CD4-positive, alpha-beta memory T cell (primary cell): ENCODE measurements at places on chromosomes 12 and 14.

GRCh38 chr12:24393071-24393470 is 443.6 kb upstream of the SOX5 start:
- DNase-seq = no peak

DNA sequence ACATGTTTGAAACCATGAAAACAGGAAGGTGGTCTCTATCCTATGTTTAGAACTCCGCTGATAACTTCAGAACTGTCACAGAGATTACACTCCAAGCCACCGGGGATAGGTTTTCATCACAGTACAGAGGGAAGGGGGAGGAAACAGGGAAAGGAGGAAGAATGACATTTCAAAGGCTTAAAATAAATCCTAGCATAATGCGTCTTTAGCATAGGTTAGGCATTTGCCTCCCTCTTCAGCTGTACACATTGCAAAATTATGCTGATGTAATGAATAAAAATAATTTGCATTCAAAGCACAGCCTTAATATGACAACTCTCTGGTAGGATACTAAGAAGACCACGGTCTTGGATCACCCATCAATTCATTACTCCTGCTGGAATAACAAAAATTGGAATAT is 54.3 kb upstream of the PYGL start:
- no peak for DNase-seq

- no peak for DNase-seq
Measured at GRCh38 chr12:119096429-119097202, 82.1 kb upstream of the HSPB8 start.

DNA sequence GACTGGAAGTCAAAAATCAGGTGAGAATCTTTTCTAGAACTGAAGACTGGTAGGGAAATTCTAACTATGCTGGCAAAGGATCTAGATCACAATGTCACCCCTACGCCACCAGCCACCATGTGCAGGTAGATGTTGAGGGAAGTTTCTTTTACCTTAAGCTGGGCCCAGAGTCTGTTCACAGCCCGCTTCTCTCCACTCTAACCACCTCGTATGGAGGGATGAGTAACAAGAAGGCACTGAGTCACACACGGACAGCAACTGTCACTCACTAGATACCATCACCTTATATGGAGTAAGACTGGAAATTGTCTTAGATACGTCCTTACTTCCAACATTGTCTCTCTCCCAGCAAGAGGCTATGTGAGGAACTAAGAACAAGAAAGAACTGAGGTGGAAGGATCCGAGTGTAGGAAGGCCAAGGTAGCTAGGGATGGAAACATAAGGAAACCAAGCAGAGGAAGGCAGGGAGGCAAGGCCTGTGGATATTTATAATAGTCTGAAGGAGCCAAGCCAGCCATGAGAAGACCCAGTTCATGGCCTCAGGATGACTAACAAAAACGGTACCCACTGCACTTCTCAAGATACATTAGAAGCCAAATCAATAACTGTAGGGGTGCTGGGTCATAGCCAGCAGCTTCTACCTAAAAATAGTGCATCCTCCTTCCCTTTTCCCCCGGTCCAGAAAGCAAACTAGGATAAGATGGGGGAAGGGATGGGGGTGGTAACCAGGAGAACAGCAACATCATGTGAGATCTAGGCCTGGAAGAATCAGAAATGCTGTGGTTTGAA is 15.5 kb downstream of the REM2 start:
- DNase-seq = no peak

GRCh38 chr12:46485853-46486252 is 113.3 kb upstream of the SLC38A2 start:
- DNase-seq = no peak

GRCh38 chr14:55881577-55882241 is 236.5 kb upstream of the PELI2 start:
- DNase-seq = no peak

DNA sequence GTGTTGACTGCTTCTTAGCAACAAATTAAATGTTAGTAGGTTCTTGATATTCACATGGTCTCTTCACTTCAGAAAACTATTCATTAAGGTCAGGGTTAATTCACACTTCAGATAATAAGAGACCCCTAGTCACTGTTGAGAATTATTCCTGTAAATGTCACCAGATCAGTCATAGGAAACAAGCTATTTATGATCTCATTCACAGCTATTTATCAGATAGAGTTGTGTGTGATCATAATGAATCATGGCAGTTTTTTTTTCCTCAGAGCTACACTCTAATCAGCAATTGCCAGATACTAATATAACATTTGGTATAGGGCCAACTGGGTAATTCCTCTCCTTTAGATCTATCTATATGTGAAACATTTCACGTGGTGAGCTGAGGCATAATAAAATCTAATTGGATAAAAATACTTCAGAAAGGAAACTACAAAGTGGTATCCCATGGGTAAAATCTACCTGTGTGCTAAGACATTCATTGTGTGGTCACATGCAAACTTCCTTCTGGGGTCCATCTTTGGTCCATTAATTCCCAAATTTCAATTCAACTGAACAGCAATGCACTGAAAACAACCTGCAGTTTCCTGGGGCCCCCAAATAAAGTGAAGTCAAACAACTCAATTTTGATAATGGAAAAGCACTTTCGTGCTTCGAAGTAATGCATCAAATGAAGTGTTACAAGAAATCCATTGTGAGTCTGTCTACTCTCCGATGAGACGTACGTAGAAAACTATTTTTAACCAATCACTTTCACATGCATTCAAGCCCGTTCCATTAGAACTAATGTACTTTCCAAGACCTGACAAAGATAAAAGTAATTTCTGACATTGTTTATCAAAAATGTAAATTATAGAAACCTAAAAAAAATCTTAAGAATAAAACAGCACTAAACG is 197.0 kb downstream of the ACSS3 start:
- DNase-seq = no peak

- DNase-seq = no peak
Measured at GRCh38 chr14:63276016-63276415, 42.7 kb downstream of the GPHB5 start.

DNA sequence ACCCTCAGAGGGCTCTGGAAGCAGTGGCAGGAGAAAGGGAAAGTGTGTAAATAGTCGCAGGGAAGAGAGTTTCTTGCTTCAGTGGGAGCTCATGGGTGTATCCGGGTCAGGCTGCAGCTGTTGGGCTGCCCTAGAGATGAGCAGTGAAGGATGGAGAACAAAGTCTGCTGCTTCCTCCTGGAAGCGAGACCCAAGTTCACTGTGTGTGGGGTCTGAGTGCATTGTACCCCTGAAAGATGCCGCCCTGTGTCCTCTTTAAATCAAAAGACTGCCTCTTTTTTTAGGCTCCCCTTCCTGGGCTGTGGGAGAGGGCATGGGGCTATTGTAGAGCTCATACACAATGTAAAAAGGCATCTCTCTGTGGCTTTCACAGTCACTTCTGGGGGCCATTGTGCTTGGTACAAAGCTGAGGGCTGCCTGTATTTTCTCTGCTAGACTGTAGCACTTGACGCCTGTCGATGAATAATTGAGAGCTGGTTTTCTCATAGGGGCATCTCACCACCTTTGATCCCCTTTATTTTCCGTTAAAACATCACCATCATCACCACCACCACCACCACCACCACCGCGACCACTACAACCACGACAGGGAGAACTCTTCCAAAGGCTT is 16.7 kb downstream of the CHST11 start:
- no peak for DNase-seq

DNA sequence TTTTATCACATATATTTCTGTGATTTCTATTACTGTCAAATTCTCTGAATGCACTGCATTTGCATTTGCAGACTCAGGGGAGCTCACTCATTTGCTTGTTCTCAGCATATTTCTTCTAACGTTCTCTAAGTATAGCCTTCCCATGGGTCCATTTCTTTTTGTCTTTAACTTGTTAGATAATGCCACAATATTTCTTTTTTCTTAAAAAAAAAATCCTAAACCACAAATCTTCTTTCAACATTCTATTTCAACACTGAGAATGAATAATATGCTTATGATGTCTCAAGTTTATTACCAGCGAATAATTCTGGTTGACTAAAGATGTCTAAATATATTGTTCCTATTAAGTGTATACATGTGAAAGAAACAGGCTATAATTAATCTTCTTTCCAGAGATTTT is 200.2 kb downstream of the ANO6 start:
- no peak for DNase-seq

DNA sequence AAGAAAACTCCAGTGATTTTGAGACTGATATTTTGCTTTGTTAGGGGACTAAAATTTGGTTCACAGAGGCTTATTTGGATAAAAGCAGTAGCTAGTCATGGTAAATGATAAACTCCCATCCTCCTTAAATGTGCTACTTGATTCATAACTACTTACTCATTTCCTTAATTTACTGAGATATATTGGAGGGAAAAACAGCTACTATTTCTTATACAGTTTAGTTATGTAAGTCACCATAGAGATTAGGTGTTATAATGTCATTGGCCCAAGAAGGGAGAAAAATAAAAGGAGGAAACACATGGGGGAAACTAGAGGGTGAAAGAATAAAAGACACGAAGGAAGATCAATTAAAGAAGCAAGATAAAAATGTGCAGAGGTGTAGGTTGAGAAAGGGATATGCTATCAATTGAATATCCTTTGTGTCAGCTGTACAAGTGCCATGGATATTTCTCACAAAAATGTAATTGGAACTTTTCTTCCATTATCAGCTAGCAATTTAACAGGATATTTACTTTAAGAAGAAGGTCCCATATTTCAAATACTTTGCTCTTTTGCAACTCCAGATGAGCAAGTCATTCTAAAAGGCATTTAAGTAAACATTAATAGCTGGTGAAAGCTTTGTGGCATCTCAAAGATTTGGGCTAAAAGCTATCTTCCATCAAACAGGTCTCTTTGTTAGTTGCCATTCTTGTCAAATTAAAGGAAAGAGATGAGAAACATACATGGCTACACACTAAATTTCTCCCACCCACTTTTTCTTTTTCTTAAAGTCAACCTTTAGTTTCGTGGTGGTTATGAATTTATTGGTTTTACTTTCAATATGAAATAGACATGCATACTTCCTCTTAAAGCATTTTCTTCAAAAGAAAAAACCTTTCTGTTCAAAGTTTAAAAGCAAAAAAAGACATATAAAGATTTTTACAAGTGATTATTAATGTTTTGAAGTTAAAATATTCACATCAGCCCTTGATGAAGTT is 439.5 kb downstream of the CCER1 start:
- DNase-seq = no peak

DNA sequence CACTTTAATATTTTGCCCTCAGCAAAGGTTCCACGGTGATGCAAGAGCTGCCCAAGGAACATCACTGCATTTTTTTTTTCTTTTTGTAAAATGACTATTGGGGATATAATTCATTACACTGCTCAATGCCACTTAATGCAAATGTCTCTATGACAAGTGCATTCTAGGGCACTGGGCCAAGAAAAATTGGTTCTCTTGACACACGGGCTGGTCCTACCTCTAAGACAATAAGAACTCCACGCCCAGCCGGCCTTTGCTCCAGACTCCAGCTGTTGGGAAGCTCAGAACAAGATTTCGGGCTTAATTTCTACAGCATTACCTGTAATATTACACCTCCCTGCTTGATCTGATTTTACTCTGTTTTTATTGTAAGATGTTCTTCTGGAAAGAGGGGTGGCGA is 48.8 kb upstream of the VRK1 start:
- DNase-seq = no peak

DNA sequence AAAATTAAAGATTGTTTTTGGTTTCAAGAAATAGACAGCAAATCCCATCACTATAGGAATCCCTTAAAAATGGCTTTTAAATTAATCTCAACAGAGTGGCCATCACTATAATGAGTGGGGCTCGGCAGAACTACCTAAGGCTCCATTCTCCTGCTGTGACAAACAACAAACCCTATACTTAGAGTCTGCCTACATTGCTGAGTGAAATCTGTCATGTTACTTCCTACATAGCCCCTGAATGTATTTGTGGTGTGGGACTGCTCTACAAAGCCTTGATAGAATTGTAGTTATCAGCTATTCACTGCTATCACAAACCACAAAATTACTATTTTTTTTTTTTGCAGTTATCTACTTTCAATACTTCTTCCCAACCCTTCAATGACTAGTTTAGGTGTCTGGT is 538.7 kb upstream of the ATXN7L3B start:
- DNase-seq = no peak

DNA sequence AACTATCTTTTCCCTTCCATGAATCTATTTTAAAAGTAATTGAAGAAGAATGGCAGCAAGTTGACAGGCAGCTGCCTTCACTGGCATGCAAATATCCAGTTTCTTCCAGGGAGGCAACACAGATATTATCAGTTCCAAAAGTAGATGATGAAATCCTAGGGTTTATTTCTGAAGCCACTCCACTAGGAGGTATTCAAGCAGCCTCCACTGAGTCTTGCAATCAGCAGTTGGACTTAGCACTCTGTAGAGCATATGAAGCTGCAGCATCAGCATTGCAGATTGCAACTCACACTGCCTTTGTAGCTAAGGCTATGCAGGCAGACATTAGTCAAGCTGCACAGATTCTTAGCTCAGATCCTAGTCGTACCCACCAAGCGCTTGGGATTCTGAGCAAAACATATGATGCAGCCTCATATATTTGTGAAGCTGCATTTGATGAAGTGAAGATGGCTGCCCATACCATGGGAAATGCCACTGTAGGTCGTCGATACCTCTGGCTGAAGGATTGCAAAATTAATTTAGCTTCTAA is 18.4 kb downstream of the TMPO start:
- DNase-seq = no peak

GRCh38 chr12:120061575-120062214 is 54.9 kb downstream of the RAB35 start:
- no peak for DNase-seq

DNA sequence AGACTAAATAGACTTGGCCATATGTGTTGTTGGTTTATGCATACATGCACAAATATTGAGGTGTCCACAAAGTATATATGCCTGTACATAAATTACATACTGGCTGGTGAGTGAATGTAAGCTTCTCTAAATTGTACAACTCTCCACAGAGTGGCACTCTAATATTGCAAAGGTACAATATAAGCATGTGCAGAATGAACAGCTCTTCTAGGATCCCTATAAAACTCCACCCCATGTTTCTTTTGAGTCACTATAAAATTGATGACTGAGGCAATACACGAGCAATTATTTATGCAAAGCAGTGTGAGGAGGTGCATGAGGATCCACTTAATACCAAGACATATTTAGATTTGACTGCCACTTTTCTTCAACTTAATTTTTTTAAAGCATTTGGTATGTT is 172.2 kb downstream of the NAV3 start:
- DNase-seq = no peak

DNA sequence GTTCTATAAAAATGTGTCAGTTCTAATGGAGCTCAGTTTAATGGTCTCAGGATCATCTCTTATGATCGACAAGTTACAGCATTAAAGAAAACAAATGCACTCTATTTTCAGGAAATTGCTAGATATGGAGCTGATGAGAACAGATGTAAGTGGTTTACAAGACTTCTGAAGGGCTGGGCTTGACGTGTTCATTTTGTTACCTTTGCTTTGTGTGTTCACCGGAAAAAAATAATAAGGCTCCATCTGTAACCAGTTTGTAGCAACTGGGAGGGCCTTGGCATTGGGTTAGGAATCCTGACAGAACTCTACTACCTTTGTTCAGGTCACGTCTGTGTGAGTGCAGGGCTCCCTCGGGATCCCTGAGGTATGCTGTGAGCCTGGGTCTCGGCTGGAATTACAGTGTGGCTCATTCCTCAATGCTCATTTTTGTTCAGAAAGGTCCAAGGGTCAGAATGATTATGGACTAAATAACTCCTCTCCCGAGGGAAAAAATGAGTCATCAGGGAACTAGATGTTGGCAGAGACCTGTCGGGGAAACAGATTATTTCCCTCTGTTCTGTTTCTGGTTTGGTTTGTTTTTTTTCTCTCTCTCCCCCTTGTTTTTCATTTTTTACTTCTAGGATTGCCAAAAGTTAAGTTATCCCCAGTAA is 158.0 kb downstream of the SLC5A8 start:
- DNase-seq = no peak

GRCh38 chr12:47077206-47078085 is 2.0 kb upstream of the PCED1B start:
- no peak for DNase-seq

- no peak for DNase-seq
Measured at GRCh38 chr12:120216742-120217605, 16.1 kb upstream of the RPLP0 start.
